ENCODE measurements at places on chromosomes 3 and 15.

GRCh38 chr3:17456046-17456445 lies 286.4 kb downstream of the TBC1D5 start:
- DNase-seq: no peak

DNA sequence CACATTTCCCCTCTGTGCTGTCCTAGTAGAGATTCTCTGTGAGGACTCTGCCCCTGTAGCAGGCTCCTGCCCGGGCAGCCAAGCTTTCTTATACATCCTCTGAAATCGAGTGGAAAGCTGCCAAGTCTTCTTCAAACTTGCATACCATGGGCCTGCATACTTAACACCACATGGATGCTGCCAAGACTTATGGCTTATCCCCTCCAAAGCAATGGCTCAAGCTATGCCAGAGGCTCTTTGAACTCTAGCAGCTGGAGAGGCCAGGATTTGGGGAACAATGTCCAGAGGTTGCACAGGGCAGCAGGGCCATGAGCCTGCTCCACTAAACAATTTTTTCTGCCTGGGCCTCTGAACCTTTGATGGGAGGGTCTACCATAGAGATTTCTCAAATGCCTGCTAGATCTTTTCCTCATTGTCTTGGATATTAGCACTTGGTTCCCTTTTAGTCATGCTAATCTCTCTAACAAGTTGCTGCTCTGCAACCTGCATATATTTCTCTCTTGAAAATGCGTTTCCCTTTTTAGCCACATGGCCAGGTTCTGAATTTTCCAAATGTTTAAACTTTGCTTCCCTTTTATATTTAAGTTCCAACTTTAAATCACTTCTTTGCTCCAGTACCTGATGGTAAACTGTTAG lies 6.1 kb upstream of the PLSCR4 start:
- DNase-seq: no peak

DNA sequence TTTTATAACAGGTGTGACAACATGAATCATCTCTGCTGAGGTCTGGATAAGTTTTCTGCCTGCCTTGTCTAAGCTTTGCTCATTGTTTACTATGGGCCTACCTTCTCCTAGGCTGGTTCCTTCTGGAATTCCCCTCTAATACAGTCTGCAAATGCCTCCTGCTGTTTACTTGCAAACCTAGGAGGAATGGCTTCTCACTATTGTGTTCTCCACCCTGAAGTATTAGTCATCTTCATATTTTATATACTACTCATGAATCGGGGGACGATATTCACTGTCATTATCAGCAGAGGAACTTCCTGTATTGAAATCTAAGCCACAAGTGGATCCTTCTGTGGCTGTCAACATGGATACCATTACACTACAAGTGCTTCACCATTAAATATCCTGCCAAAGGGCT lies 154.8 kb downstream of the PLCL2 start:
- no peak for DNase-seq

GRCh38 chr3:141412936-141413354 lies 44.6 kb downstream of the ZBTB38 start:
- no peak for DNase-seq

DNA sequence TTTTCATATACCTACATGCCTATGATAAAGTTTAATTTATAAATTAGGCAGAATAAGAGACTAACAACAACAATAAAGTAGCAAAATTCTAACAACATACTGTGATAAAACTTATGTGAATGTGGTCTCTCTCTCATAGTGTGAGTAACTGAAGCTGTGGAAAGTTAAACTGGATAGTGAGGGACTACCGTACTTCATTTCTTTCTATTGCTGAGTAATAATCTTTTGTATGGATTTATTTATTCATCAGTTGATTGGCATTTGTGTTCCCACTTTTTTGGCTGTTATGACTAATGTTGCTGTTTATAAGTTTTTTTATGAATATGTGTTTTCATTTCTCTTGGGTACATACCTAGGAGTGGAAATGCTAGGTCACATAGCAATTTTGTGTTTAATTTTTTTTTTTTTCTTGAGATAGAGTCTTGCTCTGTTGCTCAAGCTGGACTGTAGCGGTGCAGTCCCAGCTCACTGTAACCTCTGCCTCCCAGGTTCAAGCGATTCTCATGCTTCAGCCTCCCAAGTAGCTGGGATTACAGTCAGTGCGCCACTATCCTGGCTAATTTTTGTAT lies 41.0 kb downstream of the RNF111 start:
- DNase-seq: no peak

DNA sequence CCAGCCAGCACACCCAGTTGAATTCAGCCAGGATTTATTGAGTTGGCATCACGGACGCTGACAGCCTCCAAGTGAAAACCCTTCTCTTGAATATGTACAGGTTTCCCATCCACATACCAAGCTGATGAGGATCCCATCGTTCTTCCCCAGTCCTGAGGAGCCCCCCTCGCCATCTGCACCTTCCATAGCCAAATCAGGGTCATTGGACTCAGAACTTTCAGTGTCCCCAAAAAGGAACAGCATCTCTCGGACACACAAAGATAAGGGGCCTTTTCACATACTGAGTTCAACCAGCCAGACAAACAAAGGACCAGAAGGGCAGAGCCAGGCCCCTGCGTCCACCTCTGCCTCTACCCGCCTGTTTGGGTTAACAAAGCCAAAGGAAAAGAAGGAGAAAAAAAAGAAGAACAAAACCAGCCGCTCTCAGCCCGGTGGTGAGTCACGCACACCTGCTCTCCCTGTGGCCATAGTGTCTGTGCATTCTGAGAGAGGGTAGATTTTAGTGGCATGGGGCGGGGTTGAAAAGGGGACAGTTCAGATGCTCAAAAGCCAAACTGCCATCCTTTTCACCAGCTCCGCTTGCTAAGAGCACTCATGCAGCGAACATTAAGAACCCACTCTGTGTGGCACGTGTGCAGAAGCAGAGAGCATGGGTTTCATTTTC lies 51.2 kb downstream of the KLHL25 start:
- DNase-seq: no peak

- DNase-seq: peak; percentile 83
These were observed 308.6 kb downstream of the MECOM start for GRCh38 chr3:169354774-169355501.

DNA sequence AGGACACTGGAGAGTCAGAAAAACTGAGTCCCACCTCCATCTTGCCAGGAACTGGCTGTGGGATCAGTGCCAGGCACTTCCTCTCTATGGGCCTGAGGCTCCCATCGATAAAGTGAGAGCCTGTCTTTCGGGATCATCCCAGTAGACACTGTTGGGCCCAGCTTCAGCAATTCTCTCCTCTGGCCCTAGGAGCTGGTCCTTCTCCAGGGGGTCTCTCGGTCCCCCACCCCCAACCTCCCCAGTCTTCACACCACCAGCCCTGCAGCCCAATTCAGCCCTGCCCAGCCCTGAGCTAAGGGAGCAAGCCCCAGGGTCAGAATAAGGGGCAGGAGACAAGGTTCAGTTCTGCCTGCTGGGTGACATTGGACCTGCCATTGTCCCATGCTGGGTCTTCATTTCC lies 4.5 kb upstream of the LCTL start:
- no peak for DNase-seq

GRCh38 chr3:196942915-196943277 lies 568 bp upstream of the NCBP2 start:
- no peak for DNase-seq

DNA sequence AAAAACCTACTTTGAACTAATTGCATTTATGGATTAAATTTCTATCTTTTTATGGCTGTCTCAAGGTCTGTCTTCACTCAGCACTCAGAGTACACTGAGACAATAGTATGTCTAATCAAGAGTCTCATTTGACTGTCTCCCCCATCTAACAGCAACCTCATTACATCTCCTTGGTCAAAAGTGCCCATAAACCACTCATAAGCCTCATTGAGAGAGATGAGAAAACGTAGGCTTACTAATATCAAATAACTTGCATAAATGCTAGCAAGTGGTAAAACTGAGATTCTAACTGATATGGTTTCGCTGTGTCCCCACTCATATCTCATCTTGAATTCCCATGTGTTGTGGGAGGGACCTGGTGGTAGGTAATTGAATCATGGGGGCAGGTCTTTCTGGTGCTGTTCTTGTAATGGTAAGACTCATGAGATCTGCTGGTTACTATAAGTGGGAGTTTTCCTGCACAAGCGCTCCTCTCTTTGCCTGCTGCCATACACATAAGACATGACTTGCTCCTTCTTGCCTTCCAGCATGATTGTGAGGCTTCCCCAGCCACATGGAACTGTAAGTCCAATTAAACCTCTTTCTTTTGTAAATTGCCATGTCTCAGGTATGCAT lies 113.9 kb downstream of the TFDP2 start:
- DNase-seq: no peak

DNA sequence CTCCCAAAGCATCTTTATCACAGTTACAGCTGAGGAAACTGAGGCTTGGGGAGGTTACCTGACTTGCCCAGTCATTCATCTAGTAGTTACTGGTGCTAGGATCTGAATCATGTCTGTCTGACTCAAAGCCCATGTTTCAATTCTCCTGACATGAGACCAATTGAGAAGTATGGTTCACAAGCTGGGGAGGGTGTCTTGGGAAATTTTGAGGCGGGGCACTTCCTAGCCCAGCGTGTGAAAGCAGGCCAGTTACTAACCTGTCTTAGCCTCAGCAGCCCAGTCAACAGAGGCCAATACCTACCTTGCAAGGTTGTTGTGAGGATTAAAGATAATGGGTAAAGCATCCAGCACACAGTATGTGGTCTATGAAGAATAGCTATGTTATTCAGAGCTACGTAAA lies 37.0 kb downstream of the CLDN18 start:
- DNase-seq: no peak

- DNase-seq: no peak
These were observed 2.5 kb downstream of the KPNA1 start for GRCh38 chr3:122512284-122512683.

GRCh38 chr15:64753480-64754185 lies 21.8 kb downstream of the RBPMS2 start:
- no peak for DNase-seq

GRCh38 chr3:168117853-168118313 lies 22.2 kb upstream of the GOLIM4 start:
- no peak for DNase-seq

GRCh38 chr3:30474371-30474770 lies 132.0 kb upstream of the TGFBR2 start:
- no peak for DNase-seq

- no peak for DNase-seq
These were observed 647.6 kb downstream of the MAGI1 start for GRCh38 chr3:65391068-65391467.

- no peak for DNase-seq
These were observed 226.3 kb downstream of the MCTP2 start for GRCh38 chr15:94457661-94458060.

DNA sequence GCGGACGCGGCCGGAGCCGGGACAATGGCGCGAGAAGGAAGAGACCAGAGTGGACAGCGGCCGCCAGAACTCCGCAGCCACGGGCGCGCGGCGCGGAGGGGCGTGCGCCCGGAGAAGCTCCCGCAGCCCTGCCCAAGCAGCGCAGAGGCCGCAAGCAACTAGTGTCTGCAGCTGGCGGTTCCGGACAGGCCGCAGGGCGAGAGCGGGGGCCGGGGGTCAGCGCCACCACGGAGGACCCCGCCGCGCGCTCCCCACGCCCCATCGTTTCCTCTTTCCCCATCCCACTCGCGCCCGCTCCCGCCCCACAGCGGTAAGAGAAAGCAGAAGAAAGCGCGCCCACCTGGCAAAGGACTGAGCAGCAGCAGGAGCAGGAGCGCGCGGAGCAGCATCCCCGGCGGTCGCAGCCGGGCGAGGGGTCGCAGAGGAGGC lies 440 bp downstream of the PRTG start:
- no peak for DNase-seq

DNA sequence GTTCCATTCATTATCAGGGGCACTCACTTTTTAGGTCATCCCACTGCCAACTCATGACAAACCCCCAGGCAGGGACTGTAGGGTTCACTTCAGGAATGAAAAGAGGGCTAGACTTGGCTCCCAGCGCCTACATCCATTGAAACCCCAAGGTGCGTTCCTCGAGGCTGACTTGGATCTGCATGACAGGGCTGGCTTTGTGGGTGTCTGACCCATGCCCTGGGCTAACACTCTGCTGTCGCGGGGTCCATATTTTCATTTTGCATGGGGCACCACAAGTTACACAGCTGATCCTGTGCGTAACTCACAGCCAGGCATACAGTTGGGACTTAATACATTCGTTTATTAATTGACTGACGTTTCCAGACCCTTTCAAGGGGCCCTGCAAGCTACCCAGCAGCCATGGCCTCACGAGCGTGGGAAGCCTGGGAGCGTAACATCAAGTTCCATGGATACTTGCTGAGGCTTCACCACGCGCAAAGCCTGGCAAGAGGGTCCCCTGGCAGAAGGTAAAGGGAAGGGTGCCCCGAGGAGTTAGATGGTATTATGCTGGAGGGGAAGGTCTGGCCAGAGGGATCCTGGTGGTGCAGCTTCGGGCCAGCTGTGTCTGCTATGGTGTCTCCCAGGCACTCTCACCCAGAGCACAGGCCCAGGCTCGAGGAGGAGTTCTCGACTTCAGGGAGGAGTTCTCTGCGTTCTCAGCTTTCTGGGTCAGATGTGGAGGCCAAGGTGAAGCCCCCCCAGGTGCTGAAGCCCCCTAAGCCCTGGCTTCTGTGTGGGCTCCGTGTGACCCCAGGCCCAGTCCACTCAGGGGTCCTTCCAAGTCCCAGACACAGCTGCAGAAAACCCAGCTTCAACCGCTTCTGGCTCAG lies 85.4 kb downstream of the ADAMTS17 start:
- DNase-seq: no peak

Measured in NCI-H524 treated with DMSO at 0.1 percent for 48 hours (cell line).